ENCODE measurements at places on chromosomes 13 and 19.

DNA sequence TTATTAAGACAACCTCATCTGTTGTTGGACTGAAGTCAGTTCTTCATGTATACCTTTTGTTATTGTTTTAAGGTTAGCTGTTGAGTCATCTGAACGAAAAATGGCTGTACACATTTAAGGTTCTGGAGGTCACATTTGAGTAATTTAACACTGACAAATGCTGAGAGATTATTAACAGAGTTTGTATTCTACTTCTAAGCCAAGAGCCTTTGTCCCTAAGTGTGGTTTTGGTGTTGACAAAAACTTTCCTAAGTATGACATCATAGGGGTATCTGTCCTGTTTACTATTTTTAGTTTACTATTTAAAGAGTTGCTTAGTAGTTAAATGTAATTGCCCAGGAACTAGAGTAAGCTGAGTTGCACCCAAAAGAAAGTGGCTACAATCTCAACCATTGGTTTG, 71.9 kb downstream of the CDK8 start:
- no peak for DNase-seq
- no peak overlapping the region for H3K27ac ChIP-seq
- H3K36me3 ChIP-seq = no peaks in the 10 kb centered on the region
- H3K4me3 ChIP-seq = no peak overlapping the region
- H3K27me3 ChIP-seq = no peaks in the 10 kb centered on the region

- no peaks in the 10 kb centered on the region for H3K36me3 ChIP-seq
- DNase-seq = peak; percentile 95
- H3K27me3 ChIP-seq = peaks cover 5% of the 10 kb centered on the region
Observed at GRCh38 chr19:45641274-45642105, 2.3 kb upstream of the EML2 start.

DNA sequence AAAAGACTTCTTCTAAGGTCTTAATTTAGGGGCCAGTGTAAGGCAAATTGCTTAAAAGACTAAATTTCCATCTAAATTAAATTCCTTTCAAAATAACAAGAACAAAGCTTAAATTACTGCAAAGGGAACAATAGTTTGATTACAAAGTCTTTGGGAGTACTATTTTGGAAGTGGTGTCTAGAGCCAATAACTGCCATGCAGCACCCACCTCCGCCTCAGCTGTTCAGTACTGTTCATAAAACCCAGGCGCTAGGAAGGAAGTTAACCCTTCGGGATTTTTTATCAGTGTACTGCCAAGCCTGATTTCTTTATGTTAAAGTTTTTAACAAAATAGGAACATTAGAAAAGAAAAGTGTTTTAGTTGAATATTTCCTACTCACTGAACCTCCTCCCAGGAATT, 210.1 kb downstream of the LIG4 start:
- H3K27ac ChIP-seq = no peak overlapping the region
- H3K4me3 ChIP-seq = no peak overlapping the region
- DNase-seq = no peak

- no peaks in the 10 kb centered on the region for H3K27me3 ChIP-seq
- no peak for DNase-seq
- H3K4me3 ChIP-seq = no peak overlapping the region
Observed at GRCh38 chr13:27264181-27264580, 6.4 kb upstream of the RASL11A start.

GRCh38 chr13:108877300-108877699, 247.9 kb downstream of the MYO16 start:
- H3K27me3 ChIP-seq = no peaks in the 10 kb centered on the region
- no peak for DNase-seq
- H3K4me1 ChIP-seq = no peaks in the 10 kb centered on the region
- H3K27ac ChIP-seq = no peak overlapping the region

- DNase-seq = no peak
- no peaks in the 10 kb centered on the region for H3K36me3 ChIP-seq
- no peaks in the 10 kb centered on the region for H3K4me1 ChIP-seq
- H3K27ac ChIP-seq = no peak overlapping the region
- H3K4me3 ChIP-seq = no peak overlapping the region
Observed at GRCh38 chr13:104809483-104809882, 1726.0 kb downstream of the EFNB2 start.

DNA sequence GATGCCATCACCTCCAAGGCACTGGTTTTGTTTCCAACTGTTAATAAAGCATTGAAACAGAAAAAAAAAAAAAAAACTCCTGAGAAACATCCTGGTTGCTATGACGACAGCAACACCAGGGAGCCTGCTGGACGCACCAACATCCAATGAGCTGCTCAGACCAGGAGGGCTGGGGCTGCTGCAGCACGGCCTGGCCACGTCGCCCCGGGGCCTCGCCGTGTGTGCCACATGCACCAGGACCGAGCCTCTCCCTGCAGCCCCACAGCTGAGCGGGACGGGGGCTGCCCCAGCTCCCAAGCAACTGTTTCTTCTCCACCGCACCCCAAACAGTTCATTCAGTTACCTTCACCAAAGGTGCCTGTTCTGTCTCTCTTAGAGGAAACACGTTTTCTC, 54.5 kb downstream of the RASA3 start:
- no peaks in the 10 kb centered on the region for H3K27me3 ChIP-seq
- H3K4me1 ChIP-seq = no peaks in the 10 kb centered on the region
- no peak for DNase-seq

DNA sequence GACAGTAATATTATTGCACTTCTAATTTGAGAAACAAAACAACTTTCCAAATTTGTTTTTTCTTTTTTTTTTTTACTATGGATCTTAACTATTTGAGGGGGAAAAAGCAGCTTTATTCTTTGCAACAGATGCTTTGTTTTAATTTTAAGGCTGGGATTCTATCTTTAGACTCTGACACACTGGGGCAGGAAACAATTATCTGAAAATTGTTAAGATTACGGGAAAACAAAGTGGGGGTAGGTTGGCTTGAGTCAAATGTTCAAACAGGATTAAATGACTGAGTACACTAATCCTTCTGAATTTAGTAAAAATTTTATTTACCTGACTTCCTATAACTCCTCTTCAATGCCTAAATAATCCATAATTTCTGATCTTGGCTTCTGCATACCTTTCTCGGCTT, 543.2 kb downstream of the SLITRK6 start:
- H3K27ac ChIP-seq = no peak overlapping the region
- no peak for DNase-seq
- no peaks in the 10 kb centered on the region for H3K27me3 ChIP-seq
- H3K36me3 ChIP-seq = no peaks in the 10 kb centered on the region

DNA sequence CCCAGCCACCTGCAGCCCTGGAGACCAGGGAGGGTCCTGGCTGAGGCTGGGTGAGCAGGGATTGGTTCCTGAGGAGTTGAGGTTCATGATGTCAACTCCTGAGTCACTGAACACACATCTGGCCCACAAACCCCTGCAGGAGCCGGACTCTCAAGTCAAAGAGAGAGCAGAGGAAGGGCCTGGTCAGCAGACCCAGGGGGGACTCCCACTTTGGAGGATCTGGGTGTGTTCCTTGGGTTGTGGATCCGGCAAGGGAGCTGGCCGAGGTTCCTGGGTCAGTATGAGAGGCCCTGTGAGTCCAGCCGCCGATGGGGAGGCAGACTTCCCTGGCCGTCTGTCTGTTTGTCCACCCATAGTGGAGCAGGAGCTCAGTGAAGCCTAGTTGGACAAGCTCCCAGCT, 4.0 kb downstream of the SLC7A10 start:
- H3K27ac ChIP-seq = no peak overlapping the region
- no peaks in the 10 kb centered on the region for H3K4me1 ChIP-seq
- H3K4me3 ChIP-seq = no peak overlapping the region
- no peaks in the 10 kb centered on the region for H3K36me3 ChIP-seq
- DNase-seq = no peak

GRCh38 chr13:51249770-51250741, 27.9 kb downstream of the FAM124A start:
- peaks cover 11% of the 10 kb centered on the region for H3K36me3 ChIP-seq
- peaks cover 14% of the 10 kb centered on the region for H3K4me1 ChIP-seq
- no peaks in the 10 kb centered on the region for H3K27me3 ChIP-seq
- H3K27ac ChIP-seq = no peak overlapping the region

DNA sequence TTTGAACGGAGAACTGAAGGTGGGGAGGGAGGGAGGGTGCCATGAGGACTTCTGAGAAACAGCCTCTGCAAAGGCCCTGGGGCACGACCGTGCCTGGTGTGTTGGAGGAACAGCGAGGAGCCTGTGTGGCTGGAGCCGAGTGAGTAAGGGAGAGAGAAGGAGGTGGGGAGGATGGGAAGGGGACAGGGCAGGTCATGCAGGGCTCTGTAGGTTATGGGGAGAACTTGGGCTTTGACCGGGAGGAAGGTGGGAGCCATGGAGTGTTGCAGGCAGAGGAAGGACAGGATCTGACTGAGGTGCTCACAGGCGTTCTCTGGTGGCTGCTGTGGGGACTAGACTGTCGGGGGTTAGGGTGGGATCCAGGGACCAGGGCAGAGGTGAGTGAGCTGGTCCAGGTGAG, 6.7 kb downstream of the MPND start:
- H3K36me3 ChIP-seq = peaks cover 24% of the 10 kb centered on the region
- DNase-seq = no peak
- H3K27ac ChIP-seq = no peak overlapping the region
- no peak overlapping the region for H3K4me3 ChIP-seq
- H3K27me3 ChIP-seq = no peaks in the 10 kb centered on the region

DNA sequence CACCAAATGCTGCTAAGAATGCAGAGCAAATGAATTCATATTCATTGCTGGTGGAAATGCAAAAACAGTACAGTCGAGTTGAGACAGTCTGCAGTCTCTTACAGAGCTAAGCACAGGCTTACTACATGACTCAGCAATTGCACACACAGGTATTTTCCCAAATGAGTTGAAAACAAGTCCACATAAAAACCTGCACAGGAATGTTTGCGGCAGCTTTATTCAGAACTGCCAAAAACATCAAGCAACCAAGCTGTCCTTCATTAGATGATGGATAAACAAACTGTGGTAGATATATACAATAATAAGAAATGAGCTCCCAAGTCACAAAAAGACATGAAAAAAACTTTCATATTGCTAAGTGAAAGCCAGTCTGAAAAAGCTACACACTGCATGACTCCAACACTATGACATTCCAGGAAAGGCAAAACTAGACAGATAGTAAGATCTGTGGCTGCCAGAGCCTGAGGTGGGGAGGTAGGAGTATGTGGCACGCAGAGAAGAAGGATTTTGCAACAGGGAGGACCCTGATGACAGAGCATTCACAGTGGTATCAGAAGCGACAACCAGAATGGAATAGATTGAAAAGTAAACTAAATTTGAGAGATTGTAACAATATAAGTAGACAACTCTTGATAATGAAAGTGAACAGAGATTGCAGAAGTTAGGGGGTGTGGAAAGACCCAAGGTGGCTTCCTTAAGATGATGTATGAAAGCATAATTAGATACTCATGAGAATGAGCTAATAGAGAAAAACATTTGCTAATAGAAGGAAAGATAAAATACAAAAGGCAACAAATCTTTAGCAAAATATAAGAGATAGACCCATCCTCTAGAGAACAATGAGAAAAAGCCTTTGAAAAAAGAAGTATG, 52.7 kb downstream of the TSC22D1 start:
- H3K36me3 ChIP-seq = no peaks in the 10 kb centered on the region
- no peak for DNase-seq
- no peak overlapping the region for H3K27ac ChIP-seq
- no peaks in the 10 kb centered on the region for H3K27me3 ChIP-seq
- H3K4me1 ChIP-seq = peaks cover 1% of the 10 kb centered on the region

DNA sequence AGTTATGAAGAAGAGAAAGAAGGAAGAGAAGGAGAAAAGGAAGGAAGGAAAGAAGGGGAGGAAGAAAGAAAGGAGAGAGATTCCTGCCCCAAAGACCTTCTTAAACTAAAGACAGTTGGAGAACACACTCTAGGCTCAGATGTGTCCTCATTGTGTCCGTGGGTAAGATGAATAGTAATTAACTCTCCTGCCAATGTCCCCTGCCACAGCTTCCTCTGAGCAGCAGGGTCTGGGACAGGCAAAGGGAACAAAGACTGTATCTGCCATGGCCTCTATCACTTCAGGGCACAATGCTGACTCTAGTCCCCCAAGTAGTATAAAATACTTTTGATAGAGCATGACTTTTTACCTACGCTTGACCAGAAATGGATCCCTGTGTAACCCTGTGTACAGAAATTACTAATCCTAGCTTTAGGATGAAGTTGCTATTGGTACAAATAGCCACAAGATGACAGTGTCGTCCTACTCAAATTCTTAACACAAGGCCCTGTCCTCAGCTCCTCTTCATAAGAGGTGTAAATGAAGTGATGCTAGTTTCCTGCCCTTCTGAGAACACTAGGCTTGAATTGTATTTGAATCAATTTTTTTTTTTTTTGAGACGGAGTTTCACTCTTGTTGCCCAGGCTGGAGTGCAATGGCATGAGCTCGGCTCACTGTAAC, 186.2 kb upstream of the GPR12 start:
- H3K27ac ChIP-seq = no peak overlapping the region
- DNase-seq = no peak
- H3K27me3 ChIP-seq = no peaks in the 10 kb centered on the region
- H3K4me3 ChIP-seq = no peak overlapping the region
- H3K36me3 ChIP-seq = no peaks in the 10 kb centered on the region

GRCh38 chr19:38741670-38742069, 2.6 kb downstream of the CAPN12 start:
- H3K4me1 ChIP-seq = no peaks in the 10 kb centered on the region
- no peak overlapping the region for H3K4me3 ChIP-seq
- DNase-seq = no peak
- H3K36me3 ChIP-seq = no peaks in the 10 kb centered on the region
- no peak overlapping the region for H3K27ac ChIP-seq

DNA sequence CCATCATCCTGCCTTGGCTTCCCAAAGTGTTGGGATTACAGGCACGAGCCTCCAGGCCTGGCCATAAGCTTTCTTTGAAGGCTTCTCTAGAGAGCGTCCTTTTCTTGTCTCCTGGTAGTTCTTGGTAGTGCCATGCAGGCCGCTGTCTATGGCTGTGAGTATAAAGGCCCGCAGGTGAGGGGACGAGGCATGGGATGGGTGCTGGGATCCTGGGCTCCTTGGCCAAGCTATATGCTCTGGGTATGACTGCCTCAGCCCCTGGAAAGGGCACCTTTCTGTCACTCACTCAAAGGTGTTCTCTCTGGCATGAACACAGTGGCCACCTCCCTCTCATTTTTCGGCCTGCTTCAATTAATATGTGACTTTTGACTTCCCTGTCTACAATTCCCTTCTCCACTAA, 6.3 kb upstream of the ABCC4 start:
- H3K4me3 ChIP-seq = no peak overlapping the region
- H3K27me3 ChIP-seq = peaks cover 4% of the 10 kb centered on the region
- no peak for DNase-seq
- H3K27ac ChIP-seq = no peak overlapping the region
- H3K36me3 ChIP-seq = no peaks in the 10 kb centered on the region

- H3K4me3 ChIP-seq = peak within 1 kb of the TSS; percentile 95
- DNase-seq = peak; percentile 98
- peak within 1 kb of the TSS; percentile 73 for H3K27ac ChIP-seq
Observed at GRCh38 chr19:19404879-19405860, at the start of gene GATAD2A. TSS of gene GATAD2A (plus strand) at chr19:19405675. CDS start at chr19:19465346, 59,671 bp downstream.
